ENCODE measurements at places on chromosomes 5 and 9.

GRCh38 chr5:179336126-179336870 lies 9.0 kb downstream of the ADAMTS2 start:
- no peak for DNase-seq

- no peak for DNase-seq
These were observed 275.2 kb upstream of the IRX1 start for GRCh38 chr5:3320317-3320875.

- DNase-seq: peak; percentile 39
These were observed 10.0 kb upstream of the RETREG1 start for GRCh38 chr5:16626696-16627264.

DNA sequence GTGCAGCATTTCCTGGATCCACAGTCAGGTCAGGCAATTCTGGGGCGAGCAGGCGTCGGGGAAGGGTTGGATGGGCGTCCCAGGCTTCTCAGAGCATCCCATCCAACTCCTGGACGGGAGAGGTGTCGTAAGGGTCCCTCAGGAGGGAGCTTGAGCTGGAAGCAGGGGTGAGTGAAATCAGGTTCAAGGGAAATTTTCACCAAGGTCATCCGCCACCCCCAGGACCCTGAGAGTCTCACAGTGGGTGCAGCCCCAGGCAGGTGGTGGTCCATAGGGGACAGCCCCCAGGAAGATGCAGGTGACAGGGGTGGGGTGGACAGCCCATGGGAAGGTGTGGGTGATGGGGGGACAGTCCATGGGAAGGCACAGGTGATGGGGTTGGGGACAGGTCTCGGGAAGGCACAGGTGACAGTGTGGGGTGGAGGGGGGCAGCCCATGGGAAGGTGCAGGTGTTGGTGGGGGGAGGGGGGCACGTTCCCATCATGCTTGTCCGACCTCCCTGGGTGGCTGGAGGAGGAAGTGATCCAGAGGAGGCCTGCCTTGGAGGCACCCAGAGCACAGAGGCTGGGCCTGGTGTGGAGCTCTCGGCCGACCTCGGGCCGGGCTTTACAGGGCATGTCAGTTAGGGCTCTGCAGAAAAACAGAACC lies 48.9 kb downstream of the AHRR start:
- DNase-seq: no peak

GRCh38 chr9:36572515-36573418 lies at the start of gene MELK:
TSS of gene MELK (plus strand) at chr9:36572895. CDS start at chr9:36581682, 8,787 bp downstream.
- DNase-seq: peak; percentile 82

GRCh38 chr9:109252291-109252690 lies 68.6 kb downstream of the EPB41L4B start:
- no peak for DNase-seq

DNA sequence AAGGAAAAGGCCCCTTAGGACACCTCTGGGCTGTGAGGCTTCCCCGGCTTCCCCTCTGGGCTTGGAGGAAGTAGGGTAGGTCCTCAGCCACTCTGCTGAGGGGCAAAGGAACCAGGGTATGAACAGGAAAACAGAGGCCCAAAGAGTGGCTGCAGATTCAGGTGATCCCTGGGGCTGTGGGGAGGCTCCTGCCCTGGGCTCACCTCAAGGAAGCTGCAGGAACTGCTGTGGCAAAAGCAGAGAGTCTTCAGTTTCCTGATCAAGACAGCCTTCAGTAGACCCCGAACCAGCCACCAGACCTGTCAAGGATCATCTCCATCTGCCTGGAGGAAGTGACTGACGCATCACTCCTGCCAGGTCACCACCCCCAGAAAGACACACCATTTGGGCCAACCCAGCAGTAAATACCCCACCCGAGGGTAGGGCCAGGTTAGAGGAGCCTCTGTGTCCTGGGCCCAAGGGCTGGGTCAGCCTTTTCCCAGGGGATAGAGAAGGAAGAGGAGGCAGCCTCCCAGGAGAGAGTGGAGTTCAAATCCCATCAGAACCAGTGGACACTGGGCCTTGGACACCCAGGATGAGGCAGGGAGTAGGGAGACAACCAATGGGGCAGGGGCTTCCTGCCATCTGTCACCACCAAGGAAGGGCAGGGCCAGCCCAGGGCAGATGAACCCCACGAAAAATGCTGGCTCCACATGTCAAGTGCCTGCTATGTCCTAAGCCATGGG lies 5.8 kb upstream of the ST6GALNAC6 start:
- no peak for DNase-seq

- no peak for DNase-seq
These were observed 195.5 kb downstream of the FRMD3 start for GRCh38 chr9:83342731-83343130.

- no peak for DNase-seq
These were observed 456.5 kb upstream of the CDH9 start for GRCh38 chr5:27494887-27495286.

- DNase-seq: no peak
These were observed 27.6 kb upstream of the GLRA1 start for GRCh38 chr5:151952238-151952637.

DNA sequence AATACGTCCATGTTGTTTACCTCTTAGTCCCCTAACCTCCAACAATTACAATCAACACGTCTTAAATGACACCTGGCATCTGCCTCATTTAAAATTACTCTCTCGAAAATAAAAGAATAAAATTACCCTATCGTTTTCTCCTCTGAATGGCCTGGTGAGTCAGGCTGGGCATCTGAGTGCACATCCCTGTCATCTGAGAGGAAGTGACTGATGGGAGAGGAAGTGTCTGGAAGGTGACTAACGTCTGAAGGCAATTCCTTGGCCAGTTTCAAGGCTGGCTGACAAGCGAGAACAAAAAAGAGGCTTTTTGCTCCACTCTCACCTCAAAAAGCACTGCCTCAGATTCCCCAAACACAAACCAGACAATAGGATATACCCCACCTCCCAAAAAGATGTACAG lies 57.7 kb downstream of the MAPKAP1 start:
- no peak for DNase-seq

- DNase-seq: no peak
These were observed 206.6 kb downstream of the SEMA5A start for GRCh38 chr5:9339206-9339818.

DNA sequence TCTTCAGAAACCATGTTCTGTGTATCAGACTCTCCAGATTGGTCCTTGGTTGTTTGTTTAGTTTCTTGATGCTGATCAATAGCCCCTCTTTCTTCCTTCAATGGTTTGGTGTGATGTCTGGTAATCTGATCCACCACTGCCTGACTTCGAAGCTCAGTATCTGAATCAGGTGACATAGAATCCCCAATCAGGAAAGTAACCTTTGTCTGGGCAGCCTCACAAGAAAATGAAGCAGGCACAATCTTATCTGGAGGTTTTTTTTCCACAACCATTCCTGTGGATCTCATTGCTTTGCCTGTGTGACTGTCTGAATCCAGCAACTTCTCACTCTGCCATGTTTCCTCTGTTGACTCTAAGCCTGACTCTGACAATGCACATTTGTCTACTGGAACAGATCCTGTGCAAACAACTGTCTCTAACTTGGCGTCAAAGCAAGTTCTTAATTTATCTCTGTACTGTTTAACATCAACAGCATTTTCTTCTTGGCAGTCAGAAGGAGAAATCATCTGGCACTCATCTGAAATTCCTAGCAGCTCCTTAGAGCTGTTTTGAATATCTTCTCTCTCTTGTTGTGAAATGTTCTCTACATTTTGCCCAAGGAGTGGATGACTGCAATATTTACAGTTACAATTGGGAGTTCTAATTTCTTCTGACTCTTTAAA lies 37.1 kb upstream of the RAPGEF6 start:
- no peak for DNase-seq

DNA sequence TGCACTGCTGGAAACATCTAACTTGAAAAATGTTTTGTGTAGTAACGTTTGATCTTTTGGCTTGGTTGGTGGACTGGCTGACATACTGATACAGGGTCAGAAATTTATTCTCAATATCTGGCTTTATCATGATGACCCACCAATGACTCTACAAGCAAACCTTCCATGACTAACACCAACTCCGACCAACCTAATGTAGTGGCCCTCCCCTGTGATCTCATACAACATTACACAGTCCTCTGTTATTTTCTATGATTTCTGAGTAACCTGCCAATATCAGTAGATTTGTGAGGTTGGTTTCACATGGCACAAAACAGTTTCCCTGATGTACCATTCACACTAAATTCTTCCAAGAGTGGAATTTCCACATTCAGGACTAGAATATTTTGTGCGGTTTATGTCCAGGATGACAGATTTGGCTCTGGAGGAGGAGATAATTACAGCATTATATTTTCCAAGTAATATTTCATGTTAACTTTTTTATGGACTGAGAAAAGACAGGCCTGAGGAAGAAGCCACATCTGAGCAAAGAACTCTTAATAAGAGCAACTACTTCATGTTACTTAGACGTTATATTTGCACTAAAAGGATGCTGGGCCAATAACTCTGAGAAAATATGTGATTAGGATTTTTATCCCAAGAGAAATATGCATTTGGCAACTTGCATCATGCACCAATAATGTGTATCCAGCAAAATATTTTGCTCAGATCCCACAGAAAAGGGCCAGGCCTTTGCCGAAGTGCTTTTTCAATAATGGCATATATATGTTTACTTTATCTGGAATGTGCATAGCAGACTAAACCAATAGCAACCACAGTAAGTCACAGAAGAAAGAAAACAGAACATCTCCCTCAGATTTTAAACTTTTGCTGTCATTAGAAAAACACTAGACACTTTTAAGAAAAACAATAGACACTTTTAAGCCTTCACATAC lies 273.4 kb downstream of the KCNN2 start:
- no peak for DNase-seq

- peak; percentile 8 for DNase-seq
These were observed 617.4 kb downstream of the SLCO4C1 start for GRCh38 chr5:101678481-101679193.

DNA sequence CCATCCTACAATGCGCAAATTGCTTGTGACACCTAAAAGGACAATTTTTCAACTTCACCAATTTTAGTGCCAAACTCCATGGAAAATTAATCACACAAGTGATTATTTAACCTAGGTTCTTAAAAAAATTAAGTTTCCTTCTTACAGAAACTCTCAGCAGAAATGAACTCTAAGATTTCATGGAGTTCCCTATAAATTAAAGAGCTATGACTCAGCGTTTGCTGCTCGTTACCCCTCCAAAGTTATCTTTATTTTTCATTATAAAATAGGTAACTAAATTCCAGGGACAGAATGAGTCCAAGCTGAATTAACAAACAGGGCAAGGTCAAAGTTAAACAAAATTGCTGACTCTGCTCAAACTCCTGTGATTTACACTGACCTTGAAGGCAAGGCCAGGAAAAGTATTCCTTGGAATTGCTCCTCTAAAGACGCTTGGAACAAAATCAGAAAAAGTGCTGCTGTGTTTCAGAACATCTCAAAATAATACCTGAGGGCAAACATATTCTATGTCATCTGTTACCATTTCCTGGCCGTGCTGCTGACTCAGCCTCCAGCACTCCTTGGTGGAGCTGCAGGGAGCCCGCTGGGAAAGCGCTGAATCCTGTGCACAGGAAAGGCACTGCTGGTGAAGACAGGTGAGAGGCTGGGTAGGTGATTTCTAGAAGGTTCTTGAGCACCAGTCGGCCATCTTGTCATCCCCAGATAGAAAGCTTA lies 2.5 kb upstream of the CMBL start:
- no peak for DNase-seq

GRCh38 chr5:131170540-131171275 lies at the start of gene LYRM7:
TSS of gene LYRM7 (plus strand) at chr5:131170944. CDS start at chr5:131171021, 77 bp downstream.
- DNase-seq: peak; percentile 97

GRCh38 chr5:59745415-59745863 lies 148.1 kb downstream of the PDE4D start:
- DNase-seq: no peak

- no peak for DNase-seq
These were observed 131.9 kb downstream of the UGCG start for GRCh38 chr9:112028242-112029221.

DNA sequence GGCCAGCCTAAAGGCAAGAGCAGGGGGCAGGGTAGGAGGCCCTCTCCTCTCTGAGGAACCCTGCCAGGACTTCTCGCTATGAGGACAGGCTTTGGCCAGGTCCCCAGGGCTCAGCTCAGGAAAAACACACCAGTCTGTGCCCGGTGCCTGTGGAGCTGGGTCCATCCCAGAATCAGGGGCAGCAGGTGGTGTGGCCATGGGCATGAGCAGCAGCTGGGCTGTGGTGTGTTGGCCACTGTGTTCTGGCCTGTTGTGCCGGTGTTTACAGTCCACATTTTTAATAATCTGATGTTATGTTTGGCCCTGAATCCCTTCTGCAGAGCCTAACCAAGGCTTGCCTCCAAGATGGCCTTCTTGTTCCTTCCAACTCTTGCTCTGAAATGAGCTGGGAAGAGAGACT lies 77.0 kb downstream of the FGF18 start:
- DNase-seq: no peak

DNA sequence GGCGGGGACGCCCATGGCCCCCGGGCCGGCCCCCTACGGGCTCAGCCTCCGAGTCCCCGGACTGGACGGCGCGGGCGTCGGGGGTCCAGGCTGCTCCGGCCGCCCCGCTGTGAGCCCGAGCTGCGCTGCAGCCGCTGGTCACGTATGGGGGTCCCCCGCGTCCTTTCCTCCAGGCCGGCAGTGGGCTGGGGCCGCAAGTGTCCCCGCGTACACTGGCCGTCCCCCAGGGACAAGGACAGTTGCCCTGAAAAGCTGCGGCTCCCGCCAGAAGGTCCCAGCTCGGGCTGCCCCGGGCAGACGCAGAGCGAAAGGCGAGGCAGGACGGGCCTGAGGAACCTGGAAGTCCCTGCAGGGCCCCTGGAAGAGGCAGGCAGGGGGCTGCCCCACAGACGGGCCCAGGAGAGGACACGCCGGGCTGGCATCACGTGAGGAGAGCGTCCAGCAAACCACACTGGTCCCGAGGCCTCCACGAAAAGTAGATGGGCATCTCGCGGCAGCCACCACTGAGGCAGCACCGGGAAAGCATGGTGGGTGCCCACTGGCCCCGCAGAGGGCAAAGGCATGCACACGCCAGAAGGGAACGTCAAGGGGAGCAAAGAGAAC lies 3.3 kb upstream of the NKD2 start:
- DNase-seq: no peak

DNA sequence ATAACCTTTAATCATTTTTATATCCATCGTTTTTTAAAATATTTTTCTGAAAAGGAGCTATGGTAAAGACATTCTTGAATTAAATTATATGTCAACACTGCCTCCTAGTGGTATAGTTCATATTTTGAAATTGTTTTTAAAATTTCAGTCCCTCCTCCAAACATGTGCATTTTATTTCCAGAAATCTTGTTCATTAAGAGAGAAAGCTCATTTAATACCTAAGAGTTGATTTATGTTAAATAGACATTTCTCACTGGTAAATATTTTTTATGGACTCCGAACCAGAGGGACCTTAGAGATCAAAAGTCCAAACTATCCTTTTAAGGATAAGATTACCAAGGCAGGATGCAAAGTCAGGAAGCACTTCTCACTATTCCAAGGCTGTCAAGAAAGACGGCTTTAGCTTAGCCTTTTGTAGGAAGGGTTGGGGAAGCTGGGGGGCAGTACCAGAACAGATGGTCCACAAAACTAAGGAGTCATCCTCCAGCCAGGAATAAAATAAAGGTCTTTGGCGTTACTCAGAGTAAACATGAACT lies 21.6 kb downstream of the BHMT start:
- DNase-seq: no peak

GRCh38 chr5:60497706-60498500 lies 202.1 kb downstream of the DEPDC1B start:
- DNase-seq: no peak
